ENCODE measurements at places on chromosomes 16 and 17.

GRCh38 chr16:82655072-82655714 lies 28.4 kb downstream of the CDH13 start:
- DNase-seq = no peak

- DNase-seq = no peak
These were observed 8.1 kb downstream of the GPRC5B start for GRCh38 chr16:19876501-19877059.

DNA sequence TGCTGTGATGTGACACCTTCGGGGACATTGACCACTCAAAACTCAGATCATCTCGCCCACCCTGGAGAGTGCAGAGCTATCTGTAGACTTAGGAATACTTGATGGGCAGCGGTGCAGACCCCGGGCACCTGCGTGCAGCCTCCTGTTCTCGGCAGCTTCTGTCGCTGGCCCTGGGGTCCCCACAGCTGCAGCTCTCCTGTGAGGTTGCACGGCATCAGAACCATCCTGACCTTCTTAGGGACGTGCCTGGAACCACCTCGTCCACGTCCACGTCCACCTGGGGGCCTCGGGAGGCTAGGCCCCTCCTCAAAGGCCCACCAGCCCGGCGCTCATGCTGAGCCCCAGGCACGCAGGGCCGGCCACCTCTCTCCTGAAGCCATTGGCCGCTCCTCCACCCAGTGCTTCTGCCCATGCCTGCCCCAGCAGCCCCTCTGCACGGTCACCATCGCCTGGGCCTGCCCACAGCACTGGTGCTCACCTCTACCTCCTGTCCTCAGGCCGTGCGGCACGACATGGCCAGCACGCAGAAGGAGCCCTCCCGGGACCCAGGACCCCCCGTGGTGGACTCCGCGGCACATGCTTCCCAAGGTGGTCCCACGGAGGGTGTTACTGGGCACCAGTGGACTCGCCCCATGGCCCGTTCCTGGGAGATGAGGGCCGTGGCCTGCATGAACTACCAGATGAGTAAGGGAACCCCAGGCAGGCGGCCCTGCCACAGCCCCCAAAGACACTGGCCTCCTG lies 2.3 kb upstream of the WFIKKN1 start:
- DNase-seq = no peak

DNA sequence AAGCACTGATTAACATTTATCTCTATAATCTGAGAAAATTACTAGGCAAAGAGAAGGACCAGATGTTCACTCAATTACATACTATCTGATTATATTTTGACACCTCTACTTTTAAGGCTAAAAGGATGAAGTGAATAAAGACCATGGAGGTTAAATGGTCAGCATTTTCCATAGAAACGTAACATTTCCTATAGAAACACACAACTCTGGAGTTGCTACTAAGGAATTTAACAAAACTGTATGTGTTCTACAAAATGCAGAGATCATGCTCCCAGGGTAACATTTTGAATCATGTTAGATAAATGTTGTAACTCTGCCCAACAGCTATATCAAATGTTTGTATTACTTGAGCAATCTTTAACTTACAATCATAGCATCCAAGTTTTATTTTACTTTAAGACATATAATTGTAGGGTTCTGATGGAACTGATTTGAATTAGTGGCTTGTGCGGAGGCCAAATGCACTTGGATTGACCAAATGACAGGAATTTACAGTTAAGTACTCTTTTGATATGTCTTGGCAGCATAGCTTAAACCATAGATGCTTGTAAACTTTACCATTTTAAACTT lies 97.7 kb downstream of the RPGRIP1L start:
- no peak for DNase-seq

- no peak for DNase-seq
These were observed 284.1 kb downstream of the SOX9 start for GRCh38 chr17:72404872-72405271.

DNA sequence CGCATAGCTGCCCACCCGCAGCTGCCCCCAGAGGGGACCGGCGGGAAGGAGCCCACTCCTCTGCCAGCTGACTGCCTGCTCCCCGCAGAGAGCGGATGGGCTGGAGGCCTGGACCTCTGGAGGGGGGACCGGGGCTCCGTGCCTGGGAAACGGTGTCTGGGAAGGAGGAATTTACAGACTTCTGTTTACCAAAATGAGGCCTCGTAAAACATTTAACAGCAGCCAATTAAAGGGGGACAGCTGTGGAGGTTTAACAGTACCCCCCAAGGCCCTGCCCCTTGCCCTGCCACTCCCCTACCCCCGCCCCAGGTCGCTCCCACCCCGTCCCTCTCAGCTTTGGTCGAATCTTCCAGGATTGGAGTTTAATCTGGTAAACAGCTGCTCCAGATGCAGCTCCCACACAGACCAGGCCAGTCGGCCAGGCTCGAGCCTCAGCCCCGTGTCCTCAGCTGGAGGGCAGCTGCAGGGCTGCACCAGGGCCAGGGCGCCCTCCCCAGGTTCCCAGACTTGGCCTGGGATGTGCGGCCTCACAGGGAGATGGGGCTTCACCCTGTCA lies 41.1 kb downstream of the BAHCC1 start:
- DNase-seq = no peak

GRCh38 chr17:48960834-48961515 lies 7.4 kb downstream of the GIP start:
- no peak for DNase-seq

DNA sequence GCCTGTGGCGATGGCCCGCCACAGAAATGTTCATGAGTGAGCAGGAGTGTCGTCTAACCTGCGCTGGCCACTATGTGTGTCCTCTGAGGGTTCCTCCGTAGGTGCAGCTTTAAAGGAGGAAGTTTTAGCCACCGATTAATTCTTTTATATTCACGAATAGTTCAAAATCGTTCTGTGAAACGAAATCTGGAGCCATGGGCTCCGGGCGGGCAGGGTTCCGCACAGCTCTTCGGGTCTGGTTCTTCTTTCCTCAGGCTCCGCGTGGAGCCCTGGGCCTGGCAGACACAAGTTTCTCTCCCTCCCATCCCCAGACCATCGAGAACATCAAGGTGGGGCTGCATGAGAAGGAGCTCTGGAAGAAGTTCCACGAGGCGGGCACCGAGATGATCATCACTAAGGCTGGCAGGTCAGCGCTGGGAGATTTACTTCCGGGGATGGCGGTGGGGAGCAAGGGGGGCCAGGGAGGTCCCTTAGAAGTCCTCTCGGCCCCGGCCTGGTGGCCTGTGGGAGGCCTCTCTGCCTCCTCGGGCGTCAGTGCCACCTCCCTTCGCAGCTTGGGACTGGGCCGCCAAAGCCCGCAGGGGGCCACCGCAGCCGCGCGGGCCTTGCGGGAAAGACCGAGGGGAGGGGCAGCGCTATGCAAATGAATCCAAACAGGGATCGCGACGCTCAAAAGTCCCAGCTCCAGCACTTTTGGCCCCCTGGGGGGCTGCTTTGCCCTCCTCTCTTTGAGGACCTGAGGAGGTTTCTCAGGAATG lies 5.2 kb downstream of the TBX4 start:
- no peak for DNase-seq

DNA sequence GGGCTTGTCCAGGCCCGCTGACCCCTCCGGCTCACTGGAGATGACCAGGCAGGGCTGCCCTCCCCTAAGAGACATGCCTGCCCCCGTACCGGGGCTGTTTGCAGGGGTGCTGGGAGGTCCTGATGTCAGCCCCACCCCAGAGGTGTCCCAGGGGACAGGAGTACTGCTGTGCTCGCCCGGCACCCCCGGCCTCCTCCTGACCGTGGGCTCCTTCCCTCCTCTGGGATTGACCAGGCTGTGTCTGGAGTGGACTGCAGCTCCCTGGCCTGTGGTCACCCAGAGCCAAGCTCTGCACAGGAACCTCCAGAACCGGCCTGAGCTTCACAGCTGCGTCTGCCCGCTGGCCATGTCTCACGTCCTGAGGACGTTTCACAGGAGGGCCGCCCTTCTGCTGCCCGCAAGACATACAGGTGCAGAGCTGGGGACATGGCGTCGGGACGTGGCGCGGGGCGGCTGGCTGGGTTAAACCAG lies 53.2 kb downstream of the LMF1 start:
- DNase-seq = no peak

- peak; percentile 79 for DNase-seq
These were observed 1.7 kb upstream of the ANKRD13B start for GRCh38 chr17:29591146-29591736.

DNA sequence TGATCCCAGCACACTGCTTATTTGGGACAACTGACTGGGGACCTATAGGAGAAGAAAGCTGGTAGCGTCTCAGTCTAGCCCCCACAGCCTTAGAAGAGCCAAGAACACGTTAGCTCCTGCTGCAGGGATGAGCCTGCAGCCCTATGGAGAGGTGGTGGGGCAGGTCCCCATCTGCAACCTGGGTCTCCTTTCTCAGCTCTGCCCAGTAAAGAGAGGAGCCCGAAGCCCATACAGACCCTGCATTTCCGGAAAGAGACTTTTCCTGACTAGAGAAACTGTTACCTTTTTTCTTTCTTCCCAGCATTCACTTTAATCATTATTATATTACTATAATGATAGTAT lies 788 bp downstream of the METTL22 start:
- no peak for DNase-seq

- DNase-seq = no peak
These were observed 90.8 kb downstream of the ABCC12 start for GRCh38 chr16:48064971-48065370.

DNA sequence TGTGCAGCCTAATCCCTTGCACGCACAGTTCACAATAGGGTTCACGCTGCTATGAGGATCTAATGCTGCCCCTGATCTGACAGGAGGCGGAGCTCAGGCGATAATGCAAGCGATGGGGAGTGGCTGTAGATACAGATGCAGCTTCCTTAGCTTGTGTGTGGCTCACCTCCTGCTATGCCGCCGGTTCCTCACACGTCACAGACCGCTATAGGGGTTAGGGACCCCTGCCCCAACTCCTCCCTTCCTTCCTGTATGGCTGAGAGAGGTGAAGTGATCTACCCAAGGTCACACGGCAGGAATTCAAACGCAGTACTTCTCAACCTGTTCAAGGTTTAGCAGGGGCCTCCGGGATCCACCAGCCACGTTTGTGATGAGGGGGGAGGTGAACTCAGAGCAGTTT lies 13.4 kb upstream of the PLLP start:
- DNase-seq = no peak

- DNase-seq = no peak
These were observed 941 bp upstream of the MRPS34 start for GRCh38 chr16:1773703-1774447.

- DNase-seq = no peak
These were observed 6.3 kb downstream of the JPT1 start for GRCh38 chr17:75147878-75148546.

DNA sequence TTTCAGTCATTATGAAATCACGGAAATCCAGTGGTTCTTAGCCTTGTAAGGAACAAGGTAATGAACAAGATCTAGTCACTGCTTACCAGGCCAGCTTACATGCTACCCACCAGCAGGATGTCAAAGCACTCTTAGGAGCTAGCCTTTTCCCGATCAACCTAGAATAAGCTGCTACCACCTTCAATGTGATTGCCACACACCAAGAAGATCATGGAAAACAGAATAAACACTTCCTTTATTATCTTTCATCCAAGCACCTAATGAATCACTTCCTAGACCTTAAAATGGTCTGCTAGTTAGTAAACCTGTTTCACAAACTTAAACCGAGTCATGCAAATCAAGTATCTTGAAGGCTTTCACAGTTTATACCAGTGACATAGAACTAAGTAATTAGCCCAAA lies 5.0 kb downstream of the BBS2 start:
- DNase-seq = no peak

DNA sequence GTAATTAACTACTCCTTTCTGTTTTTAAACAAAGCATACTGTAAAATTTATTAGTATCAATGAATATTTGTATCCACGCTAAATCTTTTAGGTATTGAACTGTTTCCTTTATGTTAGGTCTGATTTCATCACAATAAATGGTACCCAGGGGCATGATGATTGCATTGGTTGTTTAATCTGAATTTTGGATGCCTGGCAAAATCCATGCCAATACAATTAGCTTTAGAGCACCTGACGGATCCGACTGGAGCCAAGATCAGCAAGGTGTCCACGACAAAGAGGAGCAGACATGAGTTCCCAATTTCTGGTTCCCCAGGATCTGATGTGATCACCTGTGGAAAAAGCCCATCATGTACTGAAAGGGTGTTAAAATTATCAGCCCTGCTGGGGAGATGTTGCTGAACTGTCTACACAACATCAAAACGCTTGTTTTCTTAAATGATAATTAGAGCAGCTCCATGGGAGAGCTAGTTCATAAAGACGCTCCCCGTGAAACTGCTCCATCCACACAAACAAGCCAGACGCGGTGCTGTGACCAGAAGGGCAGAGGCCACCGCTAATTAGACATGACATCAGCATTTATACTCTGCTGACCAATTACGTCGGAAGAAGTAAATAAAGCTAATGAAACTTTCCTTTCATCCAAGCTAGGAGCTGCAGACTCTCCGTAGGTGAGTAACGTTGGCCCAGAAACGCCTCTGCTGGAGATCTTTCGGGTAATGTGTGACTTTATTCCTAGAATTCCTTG lies 151.7 kb downstream of the CPPED1 start:
- DNase-seq = peak; percentile 26

DNA sequence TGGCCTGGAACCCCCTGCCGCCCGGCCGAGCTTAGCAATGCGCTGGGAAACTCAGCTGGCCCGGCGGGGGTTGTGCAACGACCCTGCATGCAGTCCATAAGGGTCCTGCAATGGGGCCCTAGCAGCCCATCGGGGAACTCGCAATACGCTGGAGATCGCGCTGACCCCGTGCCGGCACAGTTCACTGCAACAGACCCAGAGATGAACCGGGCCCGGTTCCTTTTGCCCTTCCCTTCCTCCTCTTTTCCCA lies 375 bp downstream of the SLC25A11 start:
- no peak for DNase-seq

- peak; percentile 4 for DNase-seq
These were observed 174.1 kb upstream of the MPHOSPH6 start for GRCh38 chr16:82344157-82344556.

DNA sequence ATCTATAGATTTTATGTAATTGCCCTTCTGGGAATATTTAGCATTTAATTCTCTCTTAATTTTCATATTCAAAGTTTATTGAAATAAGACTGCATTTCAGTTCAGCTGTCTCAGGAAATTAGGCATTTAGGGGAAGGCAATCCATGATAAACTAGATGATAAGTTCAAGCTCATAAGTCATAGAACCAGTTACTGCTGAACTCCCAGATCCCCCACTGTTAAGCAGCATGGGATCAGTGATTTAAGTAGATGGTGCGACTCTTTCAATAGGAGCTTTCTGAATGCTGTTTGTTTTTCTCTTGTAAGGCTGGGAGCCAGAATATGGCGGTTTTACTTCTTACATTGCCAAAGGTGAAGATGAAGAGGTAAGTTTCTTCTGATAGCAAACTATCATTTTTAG lies 23.8 kb downstream of the OGFOD1 start:
- peak; percentile 4 for DNase-seq

GRCh38 chr17:75566834-75567233 lies 20.8 kb upstream of the MYO15B start:
- no peak for DNase-seq

All from NCI-H345 (cell line).